ENCODE measurements at places on chromosomes 2 and 18.

DNA sequence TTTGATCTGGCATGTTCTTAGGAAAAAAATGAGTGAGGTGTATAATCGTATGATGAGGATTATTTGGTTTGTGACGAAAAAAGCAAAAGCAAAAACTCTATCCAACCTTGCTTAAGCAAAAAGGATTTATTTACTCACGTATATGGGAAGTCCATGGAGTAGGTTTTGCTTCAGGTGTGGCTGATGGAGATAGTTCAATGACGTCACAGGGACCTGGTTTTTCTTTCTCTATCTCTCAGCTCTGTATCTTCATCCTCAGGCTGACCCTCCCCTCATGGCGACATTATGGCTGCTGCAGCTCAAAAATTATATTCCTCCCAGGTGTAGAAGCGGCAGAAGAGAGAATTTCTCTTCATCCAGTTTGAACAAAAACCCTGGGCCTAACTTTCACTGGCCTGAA lies 8.9 kb downstream of the TMSB10 start:
- no peak for DNase-seq

DNA sequence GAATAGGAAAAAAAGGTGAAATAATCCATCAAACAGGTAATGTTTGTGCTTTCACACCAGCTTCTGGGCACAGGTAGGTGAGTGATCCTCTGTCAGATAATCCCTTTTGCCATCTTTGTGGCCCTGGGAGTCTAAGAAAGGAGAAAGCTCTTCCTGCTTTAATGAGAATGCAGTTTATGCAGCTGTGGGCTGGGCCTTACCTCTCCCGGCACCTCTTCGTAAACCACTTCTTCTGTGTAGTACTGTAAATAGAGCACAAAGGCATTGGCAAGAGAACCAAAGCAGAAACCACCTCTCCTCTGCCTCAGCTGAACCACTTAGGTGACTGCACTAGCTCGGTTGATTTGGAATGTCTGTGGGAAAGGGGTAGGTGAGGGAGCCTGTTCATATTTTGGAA lies 4.9 kb downstream of the NEB start:
- no peak for DNase-seq

GRCh38 chr2:11749646-11750349 lies 3.4 kb downstream of the LPIN1 start:
- DNase-seq = no peak

- DNase-seq = peak; percentile 56
Measured at GRCh38 chr2:219230059-219230540, 494 bp downstream of the ANKZF1 start.

DNA sequence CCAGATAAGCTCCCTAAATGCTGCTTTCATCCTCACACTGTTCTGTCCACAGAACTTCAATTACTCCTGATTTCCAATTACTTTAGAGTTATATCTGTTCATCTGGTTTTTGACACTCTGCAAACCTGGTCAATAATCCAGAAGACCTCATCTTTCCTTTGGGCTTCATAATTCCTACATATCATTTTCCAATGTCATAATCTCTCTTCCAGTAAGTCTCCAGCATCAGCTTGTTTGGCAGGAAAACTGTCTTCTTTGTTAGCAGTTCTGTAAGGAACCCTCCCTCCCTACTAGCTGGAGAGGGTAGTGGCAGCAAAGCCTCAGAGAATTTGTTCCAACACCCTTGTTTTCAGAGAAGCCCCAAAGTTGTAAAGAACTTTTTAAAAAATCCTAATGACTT lies 11.9 kb upstream of the SLC14A1 start:
- DNase-seq = no peak

- DNase-seq = no peak
Measured at GRCh38 chr2:119707117-119708087, 28.4 kb downstream of the TMEM177 start.

GRCh38 chr2:233179848-233180366 lies 71.6 kb upstream of the ATG16L1 start:
- no peak for DNase-seq
